Sciatic nerve (tissue), 2 donors: ENCODE measurements at places on chromosomes 3 and 15.
A peak's percentile ranks its signal among the peaks of the same experiment; 100 is the strongest.

DNA sequence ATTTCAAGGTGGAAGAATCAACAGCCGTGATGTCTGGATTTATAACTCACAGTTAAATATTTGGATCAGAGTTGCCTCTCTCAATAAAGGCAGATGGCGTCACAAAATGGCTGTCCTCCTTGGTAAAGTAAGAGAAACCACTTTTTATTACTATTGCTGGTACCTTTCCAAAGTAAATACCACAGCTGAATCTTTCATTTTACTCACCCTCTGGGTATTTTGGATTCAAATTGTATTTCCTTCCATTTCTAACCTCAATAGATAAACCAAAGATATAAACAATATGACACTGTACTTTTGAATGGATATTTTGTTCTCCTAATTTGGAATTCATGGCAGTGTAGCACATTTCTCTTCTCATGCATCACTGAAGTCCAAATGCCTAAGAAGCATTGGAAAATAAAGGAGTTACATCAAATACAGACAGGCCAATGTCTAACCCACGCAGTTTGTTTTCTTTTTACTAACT is 29.5 kb downstream of the KLHL24 start:
- no peak for DNase-seq

DNA sequence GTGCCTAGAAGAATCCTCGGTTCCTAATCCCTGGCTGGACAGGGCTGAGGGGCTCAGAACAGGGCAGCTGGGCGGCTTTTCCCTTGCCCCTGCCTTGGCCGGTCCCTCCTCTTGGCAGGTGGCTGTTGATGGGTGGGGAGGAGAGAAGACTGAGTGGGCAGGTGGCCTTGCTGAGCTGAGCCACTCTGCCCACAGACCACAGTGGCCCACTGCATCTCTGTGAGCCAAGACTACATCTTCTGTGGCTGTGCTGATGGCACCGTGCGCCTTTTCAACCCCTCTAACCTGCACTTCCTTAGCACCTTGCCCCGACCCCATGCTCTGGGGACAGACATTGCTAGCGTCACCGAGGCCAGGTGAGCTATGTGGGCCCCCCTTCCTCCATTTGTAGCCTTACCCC is 14.5 kb upstream of the JMJD7 start:
- DNase-seq = no peak

DNA sequence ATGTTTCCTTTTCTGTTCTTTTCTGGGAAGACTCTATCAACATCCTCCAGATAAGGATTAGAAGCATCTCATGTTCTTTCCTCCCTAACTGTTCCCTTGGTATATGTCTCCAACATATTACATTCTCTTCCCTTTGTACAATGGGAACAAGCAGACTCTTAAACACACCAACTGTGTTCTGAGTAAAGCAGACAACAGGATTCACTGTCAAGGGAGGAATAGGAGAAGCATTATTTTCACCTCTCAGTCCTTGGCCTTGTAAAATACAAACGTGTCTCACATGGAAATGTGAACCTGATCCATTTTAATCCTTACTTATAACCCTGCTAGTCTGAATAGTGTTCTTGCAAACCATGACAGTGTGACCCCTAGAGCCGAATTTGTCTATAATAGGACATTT is 19.6 kb downstream of the GYG1 start:
- no peak for DNase-seq

- DNase-seq = no peak
These were observed 64.7 kb upstream of the POMGNT2 start for GRCh38 chr3:43170553-43170952.

- no peak for DNase-seq
These were observed 52.8 kb upstream of the DGKG start for GRCh38 chr3:186414735-186415419.

GRCh38 chr3:96959474-96959873 is 145.1 kb downstream of the EPHA6 start:
- DNase-seq = no peak

DNA sequence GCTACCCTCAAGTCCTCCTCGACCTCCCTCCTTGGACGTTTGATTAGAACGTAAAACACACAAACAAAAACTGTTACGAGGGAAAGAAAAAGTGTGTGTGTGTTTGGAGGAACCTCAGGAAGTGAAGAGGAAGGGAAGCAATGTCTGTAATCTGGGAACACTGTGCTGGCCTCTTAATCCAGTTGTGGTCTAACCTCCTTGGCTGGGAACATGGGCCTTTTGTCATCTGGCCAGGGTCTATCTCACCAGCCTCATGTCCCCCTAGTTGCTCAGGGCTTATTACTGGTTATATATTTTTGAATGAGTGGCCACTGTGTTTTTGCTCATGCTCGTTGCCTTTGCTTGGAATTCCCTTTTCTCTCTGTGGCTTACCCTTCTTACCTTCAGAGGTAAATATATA is 89.0 kb upstream of the RASGRF1 start:
- DNase-seq = no peak

- DNase-seq = no peak
These were observed 67.4 kb downstream of the DTWD1 start for GRCh38 chr15:49688135-49688790.

GRCh38 chr15:94631608-94632007 is 400.2 kb downstream of the MCTP2 start:
- DNase-seq = no peak

DNA sequence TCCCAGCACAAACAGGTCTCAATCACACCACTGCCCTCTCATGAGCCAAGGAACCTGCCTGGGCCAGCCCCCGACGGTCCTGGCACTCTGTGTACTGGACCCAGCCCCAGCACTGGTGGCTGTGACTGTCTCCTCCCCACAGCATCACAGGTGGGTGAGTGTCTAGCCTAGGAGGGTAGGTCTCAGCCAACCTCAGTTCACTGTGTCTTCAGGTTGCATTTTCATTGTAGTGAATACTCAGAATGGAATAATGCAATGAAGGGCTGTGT is 163.4 kb upstream of the NSMCE3 start:
- no peak for DNase-seq

DNA sequence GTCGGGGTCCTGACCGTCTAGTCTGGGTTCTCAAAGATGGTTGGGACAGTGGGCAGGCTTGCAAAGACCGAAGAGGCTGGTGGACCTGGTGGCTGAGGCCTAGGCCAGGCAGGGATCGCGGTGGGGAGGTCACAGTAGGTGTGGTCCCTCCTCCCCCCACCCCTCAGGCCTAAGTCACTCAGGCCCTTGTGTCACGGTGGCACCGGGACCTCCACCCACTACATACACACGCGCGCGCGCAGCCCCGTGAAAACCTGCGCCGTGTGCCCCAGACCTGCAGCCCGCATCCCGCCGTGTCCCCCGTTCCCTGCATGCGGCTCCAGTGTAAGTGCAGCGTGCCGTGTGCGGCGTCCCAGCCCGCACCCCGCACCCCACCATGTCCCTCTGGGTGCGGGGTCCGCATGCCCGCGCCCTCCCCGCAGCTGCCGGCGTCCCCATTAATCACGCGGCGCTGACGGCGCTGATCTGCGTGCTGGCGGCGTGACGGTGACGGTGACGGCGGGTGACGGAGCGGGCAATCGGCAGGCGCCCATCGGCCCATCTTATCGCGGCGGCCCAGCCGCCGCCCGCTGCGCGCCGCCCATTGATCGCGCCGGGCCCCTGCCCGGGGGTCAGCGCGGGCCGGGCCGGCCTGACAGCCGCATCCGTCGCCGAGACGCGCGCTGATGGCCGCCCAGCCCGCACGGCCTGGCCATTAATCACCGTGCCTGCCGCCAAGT is 24.4 kb downstream of the SEC61A1 start:
- DNase-seq = peak; percentile 64

DNA sequence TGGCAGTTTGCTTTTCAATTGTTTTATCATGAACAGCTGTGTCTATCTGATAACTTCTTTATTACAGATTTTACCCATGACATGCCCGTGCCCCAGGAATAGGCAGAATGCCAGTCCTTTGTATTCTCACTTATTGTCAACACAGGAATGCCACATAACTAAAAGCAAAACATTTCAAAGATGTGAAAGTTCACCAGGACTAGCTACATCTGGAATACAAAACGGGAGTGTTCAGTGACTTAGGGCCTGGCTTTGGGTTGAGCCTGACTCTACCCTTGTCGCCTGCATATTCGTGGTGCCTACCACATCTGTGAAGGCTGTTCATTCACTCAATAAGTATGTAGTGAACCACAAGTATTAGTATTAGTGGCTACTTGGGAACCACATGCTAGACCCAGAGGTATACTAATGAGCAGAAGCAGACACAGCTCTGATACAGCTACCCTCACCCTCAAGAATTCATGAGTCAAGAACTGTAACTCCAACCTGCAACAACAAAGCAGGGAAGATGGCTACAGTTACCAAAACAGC is 2.9 kb downstream of the TNFSF10 start:
- DNase-seq = no peak
